ENCODE measurements at places on chromosomes 7 and 10.

DNA sequence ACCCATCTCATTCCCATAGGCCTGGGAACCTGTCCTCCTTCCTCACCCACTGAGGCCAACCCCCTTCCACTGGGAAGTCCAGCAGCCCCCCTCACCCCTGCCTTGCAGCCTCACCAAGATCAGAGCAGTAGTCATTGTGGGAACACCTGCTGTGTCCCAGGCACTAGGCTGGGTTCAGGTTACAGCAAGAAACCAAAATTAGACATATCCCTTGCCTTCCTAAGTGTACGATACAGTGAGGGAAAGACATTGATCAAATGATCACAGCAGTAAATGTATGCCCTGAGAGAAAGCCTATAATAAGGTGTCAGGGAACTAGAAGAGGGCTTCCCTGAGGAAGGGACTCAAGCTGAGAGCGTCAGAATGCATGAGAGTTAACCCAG is 17.0 kb upstream of the C10orf105 start:
- DNase-seq: no peak

GRCh38 chr7:101990811-101991418 is 173.5 kb downstream of the CUX1 start:
- DNase-seq: no peak

DNA sequence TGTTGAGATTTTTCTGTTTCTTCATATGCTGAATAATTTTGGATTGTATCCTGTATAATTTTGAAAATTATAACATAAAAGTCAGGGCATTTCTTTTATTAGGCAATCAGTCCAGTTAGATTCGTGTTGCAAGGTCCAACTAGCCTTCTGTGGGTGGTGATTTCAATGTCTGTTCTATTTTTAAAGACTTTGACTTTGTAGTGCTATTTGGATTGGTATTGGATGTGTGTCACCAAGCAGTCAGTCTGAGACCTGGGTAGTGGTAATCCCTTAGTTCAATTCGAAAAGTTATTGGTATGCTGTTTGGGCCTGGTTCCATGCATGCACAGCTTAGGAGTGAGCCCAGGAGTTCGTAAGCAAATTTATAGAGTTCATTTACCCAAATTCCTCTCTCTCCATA is 82.2 kb downstream of the EPDR1 start:
- no peak for DNase-seq

DNA sequence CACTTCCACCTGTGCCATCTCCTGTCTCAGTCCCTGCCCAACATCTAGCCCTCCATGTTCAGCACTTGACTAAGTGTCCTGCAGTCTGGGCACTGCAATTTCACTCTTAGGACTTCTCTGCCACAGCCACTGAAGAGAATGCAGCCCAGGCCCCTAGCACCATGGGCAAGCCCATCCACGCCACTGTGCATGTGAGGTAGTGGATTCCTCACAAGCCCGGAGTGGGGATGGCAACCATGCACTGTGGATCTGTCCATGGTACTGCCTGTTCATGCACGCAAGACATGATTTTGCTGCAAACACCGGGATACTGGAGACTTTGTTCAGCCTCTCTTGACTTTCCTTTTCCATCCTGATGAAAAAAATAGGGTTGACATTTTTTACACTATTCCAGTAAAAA is 12.3 kb downstream of the DDC start:
- no peak for DNase-seq

GRCh38 chr10:31975157-31975765 is 46.6 kb upstream of the ARHGAP12 start:
- DNase-seq: no peak

DNA sequence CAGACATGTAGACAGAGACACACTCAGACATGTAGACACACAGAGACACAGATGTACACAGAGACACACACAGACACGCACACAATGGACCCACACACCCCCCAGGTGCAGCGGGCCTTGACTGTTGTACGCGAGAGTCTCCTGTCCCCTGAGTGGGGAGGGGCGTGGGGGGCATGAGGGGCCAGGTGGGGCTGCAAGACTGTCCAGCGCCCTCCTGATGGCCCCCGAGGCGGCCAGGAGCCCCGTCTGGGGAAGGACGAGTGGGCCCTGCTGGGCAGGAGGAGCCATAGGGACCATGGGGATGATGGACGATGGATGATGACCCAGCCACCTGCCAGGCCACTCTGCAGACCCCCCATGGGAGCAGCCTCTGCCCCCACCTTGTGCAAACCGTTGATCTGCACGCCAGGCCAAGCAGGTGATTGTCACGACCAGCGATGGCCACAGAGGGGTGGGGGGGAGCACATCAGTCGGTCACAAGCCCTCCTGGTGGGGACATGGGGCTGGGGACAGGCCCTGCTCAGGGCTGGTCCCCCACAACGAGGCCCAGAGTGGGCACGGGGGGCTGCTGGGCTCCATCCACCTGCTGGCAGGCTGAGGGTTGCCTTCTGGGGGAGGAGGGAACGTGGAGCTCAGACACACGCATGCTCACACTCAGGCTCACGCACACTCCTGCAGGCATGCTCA is 11.6 kb downstream of the VENTX start:
- DNase-seq: no peak

DNA sequence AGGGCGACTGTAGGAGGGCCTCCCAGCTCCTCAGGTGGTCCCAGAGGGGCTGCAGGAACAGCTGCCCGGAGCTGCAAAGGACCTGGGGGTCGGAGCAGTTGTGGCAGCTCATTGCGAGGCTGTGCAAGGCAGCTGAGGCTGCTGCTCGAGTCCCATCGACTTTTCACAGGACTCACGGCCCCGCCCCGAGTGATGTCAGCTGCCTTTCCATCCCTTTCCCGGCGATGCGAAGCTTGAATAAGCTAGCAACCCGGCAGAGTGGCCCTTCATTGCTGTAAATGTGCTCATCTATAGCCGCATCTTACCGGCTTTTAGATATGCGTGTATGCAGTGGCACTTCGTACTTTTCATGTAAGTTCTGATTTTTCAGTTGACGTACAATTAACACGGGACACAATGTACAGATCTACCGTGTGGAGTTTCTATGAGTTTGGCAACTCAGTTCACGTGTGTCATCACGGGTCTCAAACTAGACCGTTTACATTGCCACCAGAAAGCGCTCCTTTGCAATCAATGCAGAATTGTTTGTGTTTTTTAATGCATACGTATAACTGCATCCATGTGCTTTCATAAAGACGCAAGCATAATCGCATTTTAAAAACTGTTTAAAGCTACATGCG is at the start of gene CH25H:
Gene CH25H, minus strand, starts transcription at position 137 of the 620 bp plus-strand sequence. Its CDS starts 25 bp downstream, at position 112.
- DNase-seq: peak; percentile 41

DNA sequence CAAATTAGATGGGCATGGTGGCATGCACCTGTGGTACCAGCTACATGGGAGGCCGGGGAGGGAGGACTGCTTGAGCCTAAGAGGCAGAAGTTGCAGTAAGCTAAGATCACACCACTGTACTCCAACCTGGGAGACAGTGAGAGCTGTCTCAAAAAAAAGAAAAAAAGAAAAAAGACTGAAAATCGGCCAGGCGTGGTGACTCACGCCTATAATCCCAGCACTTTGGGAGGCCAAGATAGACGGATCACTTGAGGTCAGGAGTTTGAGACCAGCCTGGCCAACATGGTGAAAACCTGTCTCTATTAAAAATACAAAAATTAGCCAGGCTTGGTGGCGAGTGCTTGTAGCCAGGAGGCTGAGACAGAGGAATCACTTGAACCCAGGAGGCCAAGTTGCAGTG is 11.9 kb downstream of the RNF216 start:
- no peak for DNase-seq

- DNase-seq: no peak
Observed at GRCh38 chr10:120012131-120012400, 119.5 kb downstream of the SEC23IP start.

- DNase-seq: no peak
Observed at GRCh38 chr7:134948246-134948645, 38.1 kb upstream of the AGBL3 start.

GRCh38 chr7:143318661-143319060 is 2.8 kb downstream of the CLCN1 start:
- DNase-seq: no peak

- DNase-seq: no peak
Observed at GRCh38 chr10:70699659-70700174, 27.4 kb downstream of the ADAMTS14 start.

DNA sequence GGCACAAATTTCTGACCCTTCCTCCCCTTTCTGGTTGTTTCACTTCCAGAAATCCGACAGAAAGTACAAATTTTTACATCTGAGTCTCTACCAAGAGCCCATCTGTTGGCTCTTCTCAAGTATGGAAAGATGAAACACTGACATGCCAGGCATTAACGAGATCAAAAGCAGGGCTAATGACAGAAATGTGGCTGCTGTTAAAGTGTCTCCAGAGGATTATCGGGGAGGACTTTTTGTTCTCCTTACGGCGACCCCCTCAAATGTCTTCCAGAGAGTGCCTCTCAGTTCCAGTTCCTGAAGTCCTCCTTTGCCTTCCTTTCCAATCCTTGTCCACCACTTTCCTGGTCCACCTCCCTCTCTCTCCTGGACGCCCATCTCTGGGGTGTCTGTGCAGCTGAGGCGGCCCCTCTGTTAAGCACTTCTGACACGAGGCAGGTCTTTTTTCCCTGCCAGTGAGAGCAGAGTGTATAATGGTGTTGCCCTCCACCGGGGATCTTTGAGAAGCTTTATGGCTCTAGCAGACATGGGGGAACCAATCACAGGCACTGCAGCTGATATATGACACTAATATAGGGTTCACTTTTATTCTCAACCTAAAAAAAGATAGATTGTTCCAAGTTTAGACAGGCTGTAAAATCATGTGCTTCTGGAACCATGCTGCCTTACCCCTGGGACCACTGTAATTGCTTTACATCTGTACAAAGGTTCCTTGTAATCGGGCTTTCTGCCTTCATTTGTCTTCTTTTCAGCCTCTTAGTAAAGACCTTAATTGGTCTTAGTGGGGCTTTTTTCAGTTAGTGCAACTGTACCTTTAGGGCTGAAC is 757.1 kb downstream of the AUTS2 start:
- DNase-seq: no peak

GRCh38 chr10:12922117-12922900 is 79.2 kb downstream of the CCDC3 start:
- DNase-seq: no peak

- DNase-seq: no peak
Observed at GRCh38 chr7:108818742-108819141, 249.1 kb downstream of the DNAJB9 start.

GRCh38 chr10:95788830-95789229 is 32.9 kb downstream of the ENTPD1 start:
- no peak for DNase-seq

DNA sequence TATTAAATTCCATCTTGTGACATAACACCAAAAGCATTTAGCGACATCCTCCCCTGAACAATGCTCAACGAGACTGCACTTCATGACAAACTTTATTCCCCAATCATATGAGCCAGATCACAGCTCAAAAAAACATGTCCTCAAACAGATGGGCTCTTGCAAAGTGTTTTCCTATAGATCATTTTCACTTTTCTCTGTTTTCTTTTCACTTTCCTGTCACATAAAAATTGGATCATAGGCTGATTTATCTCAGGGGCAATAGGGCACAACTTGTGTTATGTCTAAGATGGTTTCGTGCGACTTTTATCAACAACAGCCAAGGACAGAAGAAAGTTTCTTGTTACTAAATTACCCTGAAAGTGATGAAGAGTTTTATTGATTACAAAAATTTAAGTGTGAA is 206.1 kb downstream of the WDR11 start:
- no peak for DNase-seq
